ENCODE measurements at places on chromosomes 2 and 18. TPM values are rescaled to one million over a fixed set of nuclear protein-coding genes. Genes with fewer than 3 reads are reported as not detected.

DNA sequence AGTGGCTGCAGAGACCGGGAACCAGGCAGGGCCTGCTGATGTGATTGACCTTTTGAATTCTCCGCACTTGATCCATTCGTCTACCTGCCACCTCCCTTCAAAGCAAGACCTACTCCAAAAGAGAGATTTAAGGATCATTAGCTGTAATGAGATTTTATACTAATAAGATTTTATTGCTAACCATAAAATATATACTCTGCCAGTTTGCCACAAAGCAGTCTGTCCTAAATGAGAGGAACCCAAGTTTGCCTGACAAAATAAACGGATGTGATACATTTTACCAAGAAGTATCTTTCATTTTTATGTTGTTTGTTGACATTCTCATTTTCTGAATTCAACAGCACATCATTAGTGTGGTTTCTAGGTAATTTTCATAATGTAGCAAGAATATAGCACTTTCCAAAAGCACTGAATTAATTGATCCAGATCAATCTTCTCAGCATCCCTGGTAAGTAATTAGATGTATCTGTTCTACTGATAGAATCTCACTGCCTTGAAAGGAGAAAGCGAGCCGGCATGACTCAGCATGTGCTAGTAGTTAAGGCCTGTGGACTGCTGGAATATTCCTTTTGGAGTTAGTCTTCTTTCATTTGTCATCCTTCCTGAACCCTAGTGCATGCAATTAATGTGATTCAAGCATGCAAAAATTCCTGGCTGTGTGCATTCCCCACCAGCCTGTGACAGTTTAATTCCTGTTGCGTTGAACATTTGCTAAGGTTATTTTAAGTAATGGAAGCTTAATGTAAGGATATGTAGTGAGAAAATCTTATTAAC, 128.5 kb downstream of the ARL6IP6 start:
- DNase-seq: peak; percentile 52

DNA sequence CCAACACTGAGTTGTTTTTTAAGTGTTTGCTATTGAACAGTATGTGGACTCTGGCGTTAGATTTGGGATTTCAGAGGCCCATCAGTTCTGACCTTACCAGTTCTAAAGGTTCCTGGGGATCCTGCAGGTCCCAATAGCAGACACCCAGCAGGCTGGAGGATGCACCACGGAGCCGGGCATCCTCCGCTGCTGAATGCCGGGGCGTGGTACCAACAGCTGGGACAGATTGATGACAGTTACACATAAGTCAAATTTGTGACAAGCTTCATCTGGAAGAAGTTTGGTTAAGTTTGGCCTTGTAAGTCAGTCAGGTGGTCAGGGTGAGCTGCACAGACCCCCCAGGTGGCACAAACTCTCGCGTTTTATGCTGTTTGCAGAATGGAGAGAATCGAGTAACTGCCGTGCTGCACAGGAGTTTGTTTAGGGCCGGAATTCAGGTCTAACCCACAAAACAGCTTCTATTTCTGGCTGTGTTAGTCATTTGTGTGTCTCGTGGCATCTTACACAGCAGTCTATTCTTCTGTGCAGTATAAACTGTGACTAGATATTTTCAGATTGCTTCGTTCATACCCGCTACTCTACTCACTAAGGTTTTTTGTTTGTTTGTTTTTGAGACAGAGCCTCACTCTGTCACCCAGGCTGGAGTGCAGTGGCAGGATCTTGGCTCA, 19.2 kb downstream of the CTDP1 start:
- DNase-seq: peak; percentile 86

- no peak for DNase-seq
These were observed 193.6 kb upstream of the FANCL start for GRCh38 chr2:58434692-58435091.

GRCh38 chr2:230170532-230170931, 49.3 kb downstream of the SP110 start:
- DNase-seq: no peak

- DNase-seq: no peak
These were observed 50.3 kb upstream of the TLK1 start for GRCh38 chr2:171210864-171211431.

DNA sequence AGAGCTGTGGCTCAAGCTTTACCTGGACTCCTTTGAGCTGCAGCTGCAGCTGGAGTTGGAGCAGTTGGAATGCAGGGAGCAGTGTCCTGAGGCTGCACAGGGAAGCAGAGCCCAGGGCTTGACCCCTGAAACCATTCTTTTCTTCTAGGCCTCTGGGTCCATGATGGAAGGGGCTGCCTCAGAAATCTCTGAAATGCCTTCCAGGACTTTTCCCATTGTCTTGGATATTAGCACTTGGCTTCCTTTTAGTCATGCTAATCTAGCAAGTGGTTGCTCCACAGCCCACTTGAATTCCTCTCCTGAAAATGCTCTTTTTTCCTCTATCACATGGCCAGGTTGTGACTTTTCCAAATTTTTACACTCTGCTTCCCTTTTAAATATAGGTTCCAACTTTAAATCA, 108.6 kb upstream of the RNF152 start:
- DNase-seq: no peak

GRCh38 chr2:110852541-110853263, 120.3 kb downstream of the ACOXL start:
- no peak for DNase-seq

- DNase-seq: peak; percentile 33
These were observed 41.4 kb upstream of the KCNJ13 start for GRCh38 chr2:232817756-232818155.

DNA sequence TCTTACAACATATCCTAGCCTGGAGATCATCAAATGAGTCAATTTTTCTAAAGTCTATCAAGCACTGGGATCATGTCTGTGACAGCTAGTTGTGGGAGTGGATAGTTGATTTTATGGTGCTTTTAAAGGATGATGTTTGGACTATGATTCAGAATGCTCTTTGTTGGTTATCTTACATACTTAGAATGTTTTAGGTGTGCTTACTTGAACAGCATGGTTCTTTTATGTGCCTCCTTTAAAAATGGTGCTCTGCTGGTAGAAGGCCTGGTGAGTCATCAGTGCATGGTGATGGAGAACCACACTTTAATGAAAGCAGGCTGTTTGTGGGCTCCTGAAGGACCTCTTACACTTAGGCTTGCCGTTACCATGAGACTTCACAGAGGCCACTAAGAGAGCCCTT, 682.7 kb upstream of the FANCL start:
- DNase-seq: no peak

DNA sequence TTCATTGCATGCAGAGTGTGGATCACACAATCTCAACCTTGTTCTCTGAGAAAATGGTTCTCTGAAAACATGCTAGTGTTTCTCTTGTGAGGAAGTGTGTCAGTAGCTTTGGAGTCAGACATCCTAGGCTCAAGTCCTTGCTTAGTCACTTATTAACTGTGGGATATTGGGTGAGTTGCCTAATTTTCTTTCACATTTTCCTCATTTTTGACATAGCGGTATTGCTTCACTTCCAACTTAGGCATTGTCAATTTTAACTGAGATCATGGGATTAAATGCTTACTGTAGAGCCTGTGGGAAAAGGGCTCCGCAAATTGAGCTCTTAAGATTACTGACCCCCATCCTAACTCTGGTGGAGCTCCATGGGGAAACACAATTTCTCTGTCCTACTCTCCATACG, 622.2 kb downstream of the CNTNAP5 start:
- DNase-seq: no peak

DNA sequence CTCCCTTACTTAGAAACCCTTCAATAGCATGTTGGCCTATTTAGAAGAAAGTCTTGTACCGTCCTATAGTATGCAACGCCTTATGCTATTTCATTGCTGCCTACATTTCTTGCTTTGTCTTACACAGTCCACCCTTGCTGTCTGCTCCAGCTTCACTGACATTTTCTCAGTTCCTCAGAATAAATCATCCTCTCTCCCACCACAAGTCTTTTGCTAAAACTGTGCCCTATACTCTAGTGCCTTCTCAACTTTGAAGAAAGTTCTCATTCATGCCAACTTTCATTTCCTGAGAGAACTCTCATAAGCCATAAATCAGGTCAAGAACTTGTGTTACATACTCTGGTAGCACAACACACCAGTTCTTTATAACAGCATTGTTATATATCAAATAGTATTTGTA, 54.3 kb upstream of the COL3A1 start:
- no peak for DNase-seq

DNA sequence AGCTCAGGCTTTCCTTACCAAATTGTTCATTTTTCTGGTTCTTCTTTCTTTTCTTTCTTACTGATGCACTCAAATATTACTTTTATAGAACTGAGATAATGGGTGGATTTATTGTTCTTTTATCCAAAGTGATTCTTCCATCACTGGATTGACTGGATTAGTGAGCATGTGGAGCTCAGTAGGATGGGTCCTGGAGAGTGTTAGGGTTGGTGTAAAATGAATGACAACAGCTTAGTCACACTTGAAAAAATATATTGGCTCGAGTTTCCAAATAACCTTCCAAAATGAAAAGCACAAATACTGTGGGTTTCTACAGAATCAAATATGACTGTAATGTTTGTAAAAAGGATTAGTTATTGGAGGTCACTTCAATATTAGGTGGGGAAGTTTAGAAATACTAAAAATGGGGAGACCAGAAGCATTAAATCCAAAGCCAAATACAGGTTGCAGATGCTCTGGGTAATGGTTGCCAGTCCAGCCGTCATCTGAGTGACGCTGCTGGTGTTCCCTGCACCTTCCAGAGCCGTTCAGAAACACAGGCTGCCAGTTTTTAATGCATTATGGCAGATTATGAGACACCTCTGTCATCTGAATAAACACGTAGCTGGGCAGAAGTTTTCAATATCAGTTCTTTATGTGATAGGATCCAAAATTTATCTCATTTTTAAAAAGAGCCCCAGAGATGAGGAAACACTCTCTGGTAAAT, 294.8 kb upstream of the NRP2 start:
- no peak for DNase-seq

The DYSF gene
- total RNA-seq: 114 TPM

The SERPINB12 gene
- total RNA-seq: 0.68 TPM

The ONECUT2 gene
- total RNA-seq: not detected

The GPBAR1 gene
- total RNA-seq: 1.1 TPM

The PPP1R1C gene
- total RNA-seq: 0.51 TPM

The ANO7 gene
- not detected for total RNA-seq

The SERPINB10 gene
- total RNA-seq: not detected

The TCF23 gene
- total RNA-seq: not detected

The CHPF gene
- 388 TPM for total RNA-seq

The LIMS4 gene
- total RNA-seq: 29.9 TPM

Measured in myocyte (in vitro differentiated cells).